Activated CD4-positive, alpha-beta T cell treated with anti-CD3 and anti-CD28 coated beads for 48 hours (primary cell): ENCODE measurements at places on chromosomes 12 and 14.
A peak's percentile ranks its signal among the peaks of the same experiment; 100 is the strongest.

- DNase-seq: no peak
Observed at GRCh38 chr12:123526542-123527080, 6.9 kb downstream of the RILPL1 start.

- DNase-seq: no peak
Observed at GRCh38 chr12:41924111-41924510, 220.6 kb downstream of the GXYLT1 start.

DNA sequence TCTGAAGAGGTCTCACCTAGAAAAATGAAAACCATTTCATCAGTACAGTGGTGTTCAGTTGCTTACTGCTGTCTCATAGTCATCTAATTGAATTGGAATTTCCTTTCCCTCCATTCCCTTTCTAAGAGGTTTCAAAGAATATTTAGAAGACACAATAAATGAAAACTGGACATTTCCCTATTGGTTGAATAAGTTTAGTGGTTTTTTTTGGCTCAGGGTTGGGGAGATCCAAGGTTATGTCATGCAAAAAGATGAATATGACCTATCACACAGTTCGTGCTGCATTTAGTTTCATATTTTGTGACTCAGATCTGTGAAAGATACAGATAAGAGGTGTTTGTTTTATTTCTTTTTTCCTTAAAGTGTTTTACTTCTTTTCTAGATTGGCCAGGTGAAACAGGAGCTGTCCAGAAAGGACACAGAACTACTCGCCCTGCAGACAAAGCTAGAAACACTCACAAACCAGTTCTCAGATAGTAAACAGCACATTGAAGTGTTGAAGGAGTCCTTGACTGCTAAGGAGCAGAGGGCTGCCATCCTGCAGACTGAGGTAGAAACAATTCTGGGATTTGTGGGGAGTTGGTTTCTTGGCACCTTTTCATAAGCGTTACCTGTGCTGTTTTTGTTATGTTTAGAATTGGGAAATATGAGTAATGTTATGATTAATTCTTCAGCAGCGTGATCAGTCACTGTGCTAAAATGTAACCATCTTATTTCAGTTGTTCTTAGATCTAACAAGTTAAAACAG lies 124.6 kb downstream of the ERC1 start:
- DNase-seq: no peak

DNA sequence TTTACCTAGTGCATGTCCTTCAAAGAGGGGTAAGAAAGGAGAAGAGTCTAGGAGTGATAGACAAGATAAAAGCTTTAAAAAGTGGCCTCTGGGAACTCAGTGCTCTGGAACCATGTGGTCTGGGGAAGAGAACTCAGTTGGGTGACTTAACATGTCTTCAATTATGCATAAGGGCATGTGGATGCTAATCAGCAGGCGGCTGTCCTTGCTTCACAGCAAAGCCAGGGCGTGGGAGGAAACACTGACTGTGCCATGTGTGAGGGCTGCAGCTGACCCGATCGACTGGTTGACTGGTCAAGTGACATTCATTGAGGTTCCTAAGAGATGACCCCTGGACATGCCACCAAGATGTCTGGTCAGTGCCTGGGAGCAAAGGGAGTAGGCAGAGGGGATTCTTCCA lies 1053.8 kb downstream of the BCL11B start:
- no peak for DNase-seq

DNA sequence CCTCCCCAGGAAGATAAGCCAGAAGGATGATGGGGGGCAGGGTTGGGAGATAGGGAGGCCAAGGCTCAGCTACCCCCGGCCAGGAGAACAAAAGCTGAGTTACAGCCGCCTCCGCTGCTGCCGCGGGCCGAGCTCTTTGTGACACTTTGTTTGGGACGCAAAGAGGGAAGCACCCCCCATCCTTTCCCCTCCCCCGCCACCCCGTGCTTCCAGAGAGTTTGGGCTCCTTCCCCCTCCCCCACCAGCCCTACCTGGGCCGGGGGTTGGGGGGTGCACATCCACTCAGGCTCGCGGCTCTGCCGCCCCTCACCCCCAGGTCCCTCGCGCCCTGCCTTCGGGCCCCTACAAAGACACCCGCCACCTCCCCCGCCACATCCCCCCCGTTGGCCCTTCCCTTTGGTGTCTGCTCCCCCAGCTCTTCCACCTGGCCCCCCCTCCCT lies 799 bp downstream of the ZNF219 start:
- DNase-seq: peak; percentile 21
